Midbrain (tissue), 1 donor: ENCODE measurements at places on chromosomes 4 and X.

DNA sequence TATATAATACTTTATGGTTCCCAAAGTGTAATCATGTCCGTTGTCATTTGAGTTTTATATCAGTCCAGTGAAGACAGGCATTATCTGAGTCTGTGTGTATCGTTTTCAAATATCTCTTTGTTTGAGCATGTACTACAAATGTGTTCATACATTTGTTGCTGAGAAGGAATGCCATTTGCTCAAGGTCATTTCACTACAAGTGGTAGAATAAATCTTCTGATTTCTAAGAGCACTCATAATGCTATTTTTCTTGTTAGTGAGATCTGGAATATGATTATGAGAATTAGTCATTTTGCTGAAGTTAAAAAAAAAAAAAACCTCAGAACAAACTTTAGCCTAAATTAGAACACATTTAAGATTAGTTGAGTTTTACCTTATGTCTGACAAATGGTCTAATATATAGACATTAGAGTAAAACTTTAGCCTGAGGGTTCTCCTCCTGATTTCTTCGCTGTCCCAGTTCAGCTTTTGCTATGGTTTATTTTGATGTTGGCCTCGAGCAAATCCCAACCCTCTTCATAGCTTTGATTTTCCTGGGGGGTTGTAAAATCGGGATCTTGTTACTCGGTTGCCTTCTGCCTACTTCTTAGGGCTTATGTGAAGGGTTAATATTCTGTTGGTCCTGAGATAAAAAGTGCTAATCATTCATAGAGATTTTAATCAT is 87.1 kb downstream of the TMEM131L start:
- DNase-seq = no peak

DNA sequence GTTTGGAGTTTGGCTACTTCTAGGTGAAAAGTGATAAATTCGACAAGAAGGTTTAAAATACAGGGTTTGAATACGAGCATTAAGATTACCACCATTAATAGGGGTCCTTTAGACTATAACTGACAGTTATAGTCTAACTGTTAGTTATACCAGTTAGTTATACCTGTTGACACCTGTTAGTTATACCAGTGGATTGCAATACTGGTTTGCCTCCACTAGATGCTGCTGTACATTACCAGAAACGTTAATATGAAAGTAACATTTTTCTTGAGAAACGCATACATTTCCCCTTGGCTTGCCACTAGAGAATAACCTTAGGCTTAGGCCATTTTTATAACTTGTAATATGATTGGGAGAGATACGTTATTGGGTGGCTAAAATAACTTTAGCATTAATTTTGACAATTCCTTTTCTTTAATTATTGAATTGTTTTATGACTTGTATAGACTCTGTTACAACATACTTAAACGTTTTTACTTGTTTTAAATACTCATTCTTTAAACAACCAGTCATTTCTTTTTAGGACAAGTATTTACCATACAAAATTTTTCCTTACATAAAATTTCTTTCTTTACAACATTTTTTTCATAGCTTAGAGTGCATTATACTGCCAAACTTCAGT is 911.2 kb downstream of the FSTL5 start:
- DNase-seq = no peak

GRCh38 chrX:47991263-47992094 is 12.3 kb downstream of the ZNF182 start:
- DNase-seq = no peak

GRCh38 chr4:146846882-146847281 is 98.8 kb downstream of the TTC29 start:
- DNase-seq = no peak

- DNase-seq = no peak
Observed at GRCh38 chr4:3747581-3747904, 18.6 kb upstream of the ADRA2C start.

DNA sequence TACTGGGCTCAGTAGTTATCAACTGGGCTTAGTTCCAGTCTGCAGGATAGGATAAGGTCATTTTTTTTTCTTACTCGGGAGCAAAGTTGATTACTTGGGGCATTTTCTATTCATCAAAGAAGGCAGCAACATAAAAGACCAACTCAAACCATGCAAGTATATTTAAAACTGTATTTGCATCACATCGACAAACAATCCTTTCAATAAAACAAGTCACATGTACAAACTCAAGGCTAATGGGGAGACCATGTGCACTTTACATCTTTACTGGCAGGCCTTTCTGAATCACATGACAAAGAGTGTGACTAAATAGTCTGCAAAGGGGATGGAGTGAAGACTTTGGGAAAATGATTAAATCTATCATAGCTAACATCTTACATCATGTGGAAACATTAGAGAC is 610.4 kb upstream of the BOD1L1 start:
- no peak for DNase-seq

DNA sequence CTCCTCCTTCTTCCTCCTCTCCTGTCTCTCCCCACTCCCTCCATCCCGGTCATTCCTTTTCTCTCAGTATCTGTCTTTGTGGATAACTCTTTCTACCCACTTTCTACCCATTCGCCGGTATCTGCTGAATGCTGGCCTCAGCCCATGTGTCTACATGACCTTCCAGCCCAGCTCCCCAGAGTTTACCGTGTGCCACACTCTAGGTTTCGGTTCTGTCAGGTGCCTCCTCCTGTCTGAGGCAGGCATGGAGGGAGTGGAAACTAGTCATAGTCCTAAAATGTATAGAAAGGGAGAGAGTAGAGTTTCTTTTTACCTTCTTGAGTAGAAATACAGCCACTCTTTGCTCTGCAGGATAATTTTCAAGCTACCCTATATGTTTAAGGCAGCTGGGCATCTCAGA is 33.5 kb upstream of the SCRG1 start:
- no peak for DNase-seq

DNA sequence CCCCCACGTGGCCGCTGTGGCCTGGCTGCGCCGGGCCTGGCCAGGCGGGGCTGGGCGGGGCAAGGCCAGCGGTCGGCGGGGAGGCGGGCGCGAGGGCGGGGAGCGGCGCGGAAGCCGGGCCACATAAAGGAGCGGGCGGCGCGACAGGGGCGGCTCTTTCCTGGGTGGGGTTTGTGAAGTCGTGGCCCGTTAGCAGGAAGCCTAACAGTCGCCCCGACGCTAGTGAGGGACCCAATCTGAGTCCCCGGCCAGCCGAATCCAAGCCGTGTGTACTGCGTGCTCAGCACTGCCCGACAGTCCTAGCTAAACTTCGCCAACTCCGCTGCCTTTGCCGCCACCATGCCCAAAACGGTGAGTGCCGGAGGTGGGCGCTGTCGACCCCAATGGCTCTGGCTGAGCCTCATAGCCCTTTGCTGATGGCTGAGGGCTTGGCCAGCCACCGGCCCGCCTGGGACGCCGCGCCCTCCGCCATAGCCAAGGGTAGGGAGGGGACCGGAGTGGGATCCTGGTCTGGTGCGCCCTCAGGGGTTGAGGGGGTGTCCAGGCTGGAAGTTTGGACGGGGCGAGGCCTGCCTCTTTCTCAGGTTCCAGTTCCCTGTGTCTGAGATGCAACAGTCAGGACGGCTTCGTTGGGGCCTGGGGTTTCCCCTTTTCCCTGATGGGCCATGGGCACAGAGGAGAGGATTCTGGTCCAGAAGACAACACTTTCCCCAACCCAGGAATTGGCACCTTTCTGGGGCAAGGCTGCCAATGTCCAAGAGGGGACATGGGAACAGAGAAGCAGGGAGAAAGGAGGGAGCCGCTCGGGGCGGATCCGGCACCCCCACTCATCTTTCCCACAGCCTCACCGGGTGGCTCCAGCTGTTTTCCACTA is at the start of gene MSN:
MSN (plus strand) TSS at position 152 of the 874 bp plus-strand sequence; CDS start at position 340, 188 bp downstream.
- peak; percentile 34 for DNase-seq

DNA sequence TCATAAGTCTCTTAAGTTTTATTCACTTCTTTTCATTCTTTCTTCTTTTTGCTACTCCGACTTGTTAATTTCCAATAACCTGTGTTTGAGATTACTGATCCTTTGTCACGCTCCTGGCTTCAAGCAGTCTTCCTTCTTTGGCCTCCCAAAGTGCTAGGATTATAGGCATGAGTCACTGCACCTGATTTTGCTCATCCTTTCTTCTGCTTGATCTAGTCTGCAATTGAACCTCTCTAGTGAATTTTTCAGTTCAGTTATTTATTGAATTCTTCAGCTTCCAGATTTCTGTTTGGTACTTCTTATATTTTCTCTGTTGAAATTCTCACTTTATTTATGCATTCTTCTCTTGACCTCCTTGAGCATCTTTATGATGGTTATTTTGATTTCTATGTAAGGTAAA is 38.6 kb upstream of the SYTL5 start:
- no peak for DNase-seq

- DNase-seq = peak; percentile 2
Observed at GRCh38 chr4:112214390-112215264, 17.0 kb upstream of the AP1AR start.

DNA sequence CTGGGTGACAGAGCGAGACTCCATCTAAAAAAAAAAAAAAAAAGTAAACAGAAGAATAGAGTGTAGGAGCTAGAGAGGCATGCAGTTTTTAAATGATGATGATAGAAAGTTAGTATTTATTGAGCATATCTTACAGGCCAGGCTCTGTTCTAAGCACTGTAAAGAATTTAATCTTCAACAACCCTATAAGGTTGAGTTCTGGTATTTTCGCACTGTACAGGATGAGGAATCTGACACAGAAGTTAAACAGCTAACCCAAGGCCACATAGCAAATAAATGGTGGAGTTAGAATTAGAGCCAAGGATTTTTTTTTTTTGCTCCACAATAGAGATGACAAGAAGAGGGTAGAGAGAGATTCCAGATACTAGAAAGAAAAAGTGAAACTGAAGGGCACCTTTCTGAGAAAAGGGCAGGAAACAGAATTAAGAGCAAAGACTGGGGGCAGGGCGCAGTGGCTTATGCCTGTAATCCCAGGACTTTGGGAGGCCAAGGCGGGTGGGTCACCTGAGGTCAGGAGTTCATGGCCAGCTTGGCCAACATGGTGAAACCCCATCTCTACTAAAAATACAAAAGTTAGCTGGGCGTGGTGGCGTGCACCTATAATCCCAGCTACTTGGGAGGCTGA is 56.1 kb downstream of the KLHL5 start:
- DNase-seq = no peak

DNA sequence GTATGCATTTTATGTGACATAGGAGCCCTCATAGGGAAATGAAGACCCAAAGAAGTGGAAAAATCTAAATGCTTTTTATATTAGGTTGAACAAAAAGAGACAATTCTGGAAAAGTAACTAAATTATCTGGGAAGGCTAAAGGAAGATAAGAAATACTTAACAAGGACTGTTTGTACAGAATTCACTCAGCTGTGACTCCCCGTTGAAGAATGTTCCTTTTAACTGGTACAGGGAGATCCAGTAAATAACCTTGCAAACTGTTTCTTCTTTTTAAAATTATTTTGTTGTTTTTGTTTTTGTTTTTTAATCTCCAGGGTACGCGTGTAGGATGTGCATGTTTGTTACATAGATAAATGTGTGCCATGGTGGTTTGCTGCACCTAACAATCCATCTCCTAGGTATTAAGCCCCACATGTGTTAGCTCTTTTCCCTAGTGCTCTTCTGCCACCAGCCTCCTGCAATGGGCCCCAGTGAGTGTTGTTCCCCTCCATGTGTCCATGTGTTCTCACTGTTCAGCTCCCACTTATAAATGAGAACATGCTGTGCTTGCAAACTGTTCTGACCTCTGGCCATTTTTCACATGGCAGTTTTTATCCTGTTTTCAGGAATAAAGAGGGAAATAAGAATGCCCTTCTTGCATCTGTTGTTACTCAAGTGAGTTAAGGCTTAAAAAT is 81.7 kb downstream of the PWWP3B start:
- DNase-seq = no peak

GRCh38 chr4:20395160-20395773 is 143.6 kb downstream of the SLIT2 start:
- DNase-seq = peak; percentile 18

DNA sequence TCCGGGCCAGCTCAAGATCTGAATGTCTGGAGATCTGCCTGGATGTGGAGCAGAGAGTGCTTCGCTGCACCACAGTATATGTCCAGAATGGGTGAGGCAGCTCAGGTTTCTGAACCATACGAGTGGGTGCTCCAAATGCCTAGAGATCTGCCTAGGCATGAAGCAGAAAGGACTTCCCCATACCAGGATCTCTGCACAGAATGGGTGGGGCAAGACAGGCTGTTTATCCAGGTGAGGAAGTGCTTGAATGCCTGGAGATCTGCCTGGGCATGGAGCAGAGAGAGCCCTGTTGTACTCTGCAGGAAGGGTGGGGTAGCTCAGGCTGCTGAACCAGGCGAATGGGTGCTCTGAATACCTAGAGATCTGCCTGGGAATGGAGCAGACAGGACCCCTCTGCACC is 45.4 kb upstream of the MAGEC2 start:
- DNase-seq = no peak

DNA sequence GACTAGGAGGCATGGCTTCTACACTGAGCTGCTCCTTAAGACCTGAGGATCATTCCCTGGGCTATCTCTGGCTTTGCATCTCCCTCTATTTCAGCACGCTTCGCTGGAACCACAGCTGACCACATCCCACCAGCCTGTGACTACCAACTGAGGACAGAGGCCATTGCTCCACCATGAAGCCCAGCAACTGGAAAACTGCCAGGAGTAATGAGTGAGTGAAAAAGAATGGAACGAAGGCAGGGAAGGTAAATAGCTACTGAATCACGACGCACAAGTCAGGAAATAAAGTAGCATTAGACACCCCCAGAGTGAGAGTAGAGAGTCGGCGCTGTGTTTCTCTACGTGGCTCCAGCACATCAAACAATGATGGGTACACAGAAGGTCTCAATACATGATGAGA is 314.7 kb downstream of the LDB2 start:
- DNase-seq = no peak
